ENCODE measurements at places on chromosomes 11 and 22. TPM values are rescaled to one million over a fixed set of nuclear protein-coding genes. Genes with fewer than 3 reads are reported as not detected.

HBG1 gene
- total RNA-seq = 2.1 TPM

P2RX3 gene
- not detected for total RNA-seq

SLC2A11 gene
- 4.6 TPM for total RNA-seq

PIK3IP1 gene
- 0.62 TPM for total RNA-seq

THY1 gene
- total RNA-seq = 191 TPM

OR52D1 gene
- total RNA-seq = not detected

SLCO2B1 gene
- not detected for total RNA-seq

FZD4 gene
- 10.5 TPM for total RNA-seq

NUP160 gene
- 33.1 TPM for total RNA-seq

WNT11 gene
- total RNA-seq = 0.76 TPM

HMGXB4 gene
- 10.2 TPM for total RNA-seq
